CD8-positive, alpha-beta memory T cell (primary cell): ENCODE measurements at places on chromosomes 2 and 18. TPM values are rescaled to one million over a fixed set of nuclear protein-coding genes. Genes with fewer than 3 reads are reported as not detected.

- no peak overlapping the region for H3K27ac ChIP-seq
- no peak overlapping the region for H3K4me3 ChIP-seq
- no peaks in the 10 kb centered on the region for H3K27me3 ChIP-seq
Observed at GRCh38 chr2:226716126-226716525, 83.5 kb downstream of the IRS1 start.

MOCOS gene
- 0.07 TPM for polyA plus RNA-seq

DNA sequence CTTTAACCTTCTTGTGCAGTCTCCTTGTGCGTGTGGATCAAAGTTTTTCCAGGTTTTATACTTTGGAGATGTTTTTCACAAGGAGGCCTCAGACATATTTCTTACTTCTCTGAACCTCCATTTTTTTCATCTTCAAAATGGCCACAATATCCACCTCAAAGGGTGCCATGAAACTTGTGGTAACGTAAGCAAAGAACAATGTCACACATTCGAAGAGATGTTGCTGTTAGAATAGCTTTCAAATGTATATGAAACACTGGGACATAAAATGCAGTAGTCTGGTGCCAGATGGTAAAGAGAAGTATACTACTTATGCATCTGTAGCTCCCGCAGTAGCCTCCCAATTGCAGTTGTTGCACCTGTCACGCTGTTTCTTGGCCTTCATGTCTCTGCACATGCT is 2.6 kb upstream of the KRCC1 start:
- peak overlapping the region; percentile 7 for H3K27ac ChIP-seq
- H3K4me3 ChIP-seq = no peak overlapping the region
- no peaks in the 10 kb centered on the region for H3K36me3 ChIP-seq
- DNase-seq = no peak
- H3K4me1 ChIP-seq = peaks cover 24% of the 10 kb centered on the region

- H3K27me3 ChIP-seq = no peaks in the 10 kb centered on the region
- no peaks in the 10 kb centered on the region for H3K4me1 ChIP-seq
- DNase-seq = no peak
- no peak overlapping the region for H3K27ac ChIP-seq
- H3K4me3 ChIP-seq = no peak overlapping the region
Observed at GRCh38 chr18:44507729-44508325, 172.9 kb upstream of the SETBP1 start.

GRCh38 chr2:223113161-223113560 is 61.2 kb downstream of the KCNE4 start:
- no peak overlapping the region for H3K4me3 ChIP-seq
- no peaks in the 10 kb centered on the region for H3K36me3 ChIP-seq
- no peaks in the 10 kb centered on the region for H3K27me3 ChIP-seq
- no peak for DNase-seq
- H3K27ac ChIP-seq = no peak overlapping the region

ZNF892 gene
- 0.39 TPM for polyA plus RNA-seq

LIPG gene
- not detected for polyA plus RNA-seq

GRCh38 chr2:77520641-77521547 is 1.3 kb downstream of the LRRTM4 start:
- no peak overlapping the region for H3K27ac ChIP-seq
- H3K27me3 ChIP-seq = no peaks in the 10 kb centered on the region
- no peak for DNase-seq

GRCh38 chr2:168705534-168706470 is 96.6 kb upstream of the NOSTRIN start:
- no peak overlapping the region for H3K4me3 ChIP-seq
- H3K4me1 ChIP-seq = no peaks in the 10 kb centered on the region
- no peaks in the 10 kb centered on the region for H3K36me3 ChIP-seq
- no peak overlapping the region for H3K27ac ChIP-seq

OSR1 gene
- not detected for polyA plus RNA-seq

INHBB gene
- polyA plus RNA-seq = not detected

FBXO15 gene
- 1.3 TPM for polyA plus RNA-seq

- H3K4me1 ChIP-seq = no peaks in the 10 kb centered on the region
- H3K27me3 ChIP-seq = peaks cover 7% of the 10 kb centered on the region
- no peak for DNase-seq
Observed at GRCh38 chr2:26911911-26912861, 58.3 kb upstream of the MAPRE3 start.

- H3K4me1 ChIP-seq = peaks cover 21% of the 10 kb centered on the region
- H3K36me3 ChIP-seq = no peaks in the 10 kb centered on the region
Observed at GRCh38 chr2:48362515-48362914, 167.4 kb upstream of the STON1 start.

DNA sequence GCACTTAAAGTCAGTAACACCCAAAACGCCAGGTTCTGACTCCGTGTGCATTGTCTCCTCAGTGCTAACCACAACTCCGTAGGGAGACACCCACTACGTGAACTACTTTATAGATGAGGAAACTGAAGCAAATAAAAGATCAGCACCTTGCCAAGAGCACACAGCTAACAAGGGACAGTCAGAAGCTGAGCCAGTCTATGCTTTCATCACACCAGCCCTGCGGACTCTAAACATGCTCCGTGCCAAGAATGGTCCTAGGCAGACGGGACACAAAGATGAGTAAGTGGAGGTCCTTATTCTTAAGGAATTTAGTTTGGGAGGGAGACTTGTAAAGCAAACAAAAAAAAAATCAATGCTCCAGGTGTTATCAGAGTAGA is 9.6 kb downstream of the MBOAT2 start:
- no peaks in the 10 kb centered on the region for H3K4me1 ChIP-seq
- H3K27me3 ChIP-seq = no peaks in the 10 kb centered on the region
- H3K36me3 ChIP-seq = no peaks in the 10 kb centered on the region
- H3K4me3 ChIP-seq = no peak overlapping the region
- DNase-seq = no peak

DNA sequence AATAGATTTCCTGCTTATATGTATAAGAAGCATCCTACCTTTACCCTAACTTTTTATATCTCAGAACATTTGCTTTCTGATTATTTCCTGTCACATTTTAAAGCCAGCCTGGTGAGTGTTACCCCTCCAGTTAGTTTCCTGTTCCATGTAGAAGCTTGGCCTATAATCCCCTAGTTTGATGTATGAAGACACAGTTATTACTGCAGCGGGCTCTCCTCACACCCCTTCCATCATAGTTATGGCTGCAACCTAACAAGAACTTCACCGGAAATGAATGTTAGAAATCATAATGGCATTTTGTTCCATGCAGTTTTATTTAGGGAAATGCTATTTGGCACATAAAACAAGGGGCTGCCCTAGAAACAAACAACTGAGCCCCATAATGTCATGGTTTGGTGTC is 400.2 kb upstream of the SETBP1 start:
- H3K27me3 ChIP-seq = no peaks in the 10 kb centered on the region
- H3K4me1 ChIP-seq = no peaks in the 10 kb centered on the region
- no peak overlapping the region for H3K27ac ChIP-seq
- H3K4me3 ChIP-seq = no peak overlapping the region
- no peaks in the 10 kb centered on the region for H3K36me3 ChIP-seq

GRCh38 chr2:174248998-174249592 is 763 bp upstream of the OLA1 start:
- no peak for DNase-seq
- H3K27ac ChIP-seq = peak overlapping the region; percentile 55
- no peaks in the 10 kb centered on the region for H3K27me3 ChIP-seq

CCDC195 gene
- polyA plus RNA-seq = not detected

GRCh38 chr2:216838151-216838550 is 21.7 kb downstream of the TNP1 start:
- no peak for DNase-seq
- no peaks in the 10 kb centered on the region for H3K36me3 ChIP-seq
- no peaks in the 10 kb centered on the region for H3K27me3 ChIP-seq
- H3K27ac ChIP-seq = no peak overlapping the region
- no peak overlapping the region for H3K4me3 ChIP-seq

DNA sequence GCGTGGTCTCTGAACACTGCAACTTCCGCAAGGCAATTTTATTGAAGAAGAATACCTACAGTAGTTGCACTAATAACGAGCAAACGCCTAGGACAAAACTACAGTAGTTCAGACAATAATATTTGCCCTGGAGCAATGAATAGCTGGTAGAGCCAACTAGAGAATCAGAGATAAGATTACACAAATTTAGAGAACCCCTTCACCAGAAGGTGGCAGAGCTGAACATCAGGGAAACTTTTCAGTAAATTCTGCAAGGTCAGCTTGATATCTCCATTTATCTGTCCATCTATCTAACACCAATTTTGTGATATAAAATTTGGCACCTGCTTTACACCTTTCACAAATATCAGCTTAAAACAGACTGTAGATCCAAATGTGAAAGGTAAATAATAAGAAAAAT is 43.8 kb downstream of the CDH19 start:
- no peaks in the 10 kb centered on the region for H3K36me3 ChIP-seq
- no peak overlapping the region for H3K4me3 ChIP-seq
- no peaks in the 10 kb centered on the region for H3K27me3 ChIP-seq
- no peak overlapping the region for H3K27ac ChIP-seq
- H3K4me1 ChIP-seq = no peaks in the 10 kb centered on the region
- no peak for DNase-seq

- H3K4me1 ChIP-seq = no peaks in the 10 kb centered on the region
- H3K27ac ChIP-seq = no peak overlapping the region
- no peaks in the 10 kb centered on the region for H3K27me3 ChIP-seq
- no peaks in the 10 kb centered on the region for H3K36me3 ChIP-seq
Observed at GRCh38 chr2:88885679-88886416, 194.4 kb downstream of the RPIA start.

- no peak overlapping the region for H3K27ac ChIP-seq
- no peak overlapping the region for H3K4me3 ChIP-seq
- no peak for DNase-seq
- no peaks in the 10 kb centered on the region for H3K4me1 ChIP-seq
- H3K27me3 ChIP-seq = no peaks in the 10 kb centered on the region
Observed at GRCh38 chr2:228613133-228613850, 431.8 kb upstream of the SPHKAP start.

DNA sequence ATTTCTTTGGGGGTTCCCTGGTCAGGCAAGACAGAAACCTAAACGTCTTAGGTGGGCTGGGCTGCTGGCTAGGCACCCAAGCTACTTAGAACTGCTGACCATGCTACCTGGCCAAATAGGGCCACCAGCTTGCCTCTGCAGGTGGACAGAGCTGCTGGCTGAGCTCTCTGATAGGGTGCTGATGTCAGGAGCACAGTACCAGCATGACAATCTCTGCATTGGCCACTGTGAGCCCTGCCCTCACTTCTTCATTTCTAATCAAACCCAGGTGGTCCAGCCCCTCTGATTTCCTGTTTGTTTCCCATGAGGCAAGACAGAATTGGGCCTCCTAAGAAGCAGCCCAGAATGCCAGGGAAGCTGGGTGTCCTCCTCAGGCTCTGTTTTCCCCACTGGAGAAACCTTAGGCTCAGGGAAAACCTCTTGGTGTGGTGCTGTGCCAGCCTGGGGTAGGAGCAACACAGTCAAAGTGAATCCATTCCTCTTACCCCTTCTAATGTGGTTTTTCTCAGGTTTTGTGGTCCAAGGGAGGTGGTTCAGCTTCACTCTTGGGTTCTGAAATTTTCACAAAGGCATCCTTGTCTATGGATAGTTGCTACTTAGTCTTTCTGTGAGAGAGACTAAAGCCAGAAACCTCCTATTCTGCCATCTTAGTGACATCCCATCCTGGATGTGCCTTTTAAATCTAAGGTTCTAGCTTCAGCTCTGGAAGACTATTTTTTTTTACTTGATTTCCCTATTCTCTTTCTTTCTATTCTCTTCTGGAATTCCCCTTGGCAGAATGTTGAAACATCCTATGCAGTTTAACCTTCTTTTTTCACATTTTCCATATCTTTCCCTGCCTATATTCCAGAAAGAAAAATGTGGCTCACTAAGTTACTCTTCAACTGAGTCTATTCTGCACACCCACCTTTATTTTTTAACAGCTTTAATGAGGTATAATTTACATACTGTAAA is 15.2 kb downstream of the SP100 start:
- no peak overlapping the region for H3K4me3 ChIP-seq
- H3K27me3 ChIP-seq = no peaks in the 10 kb centered on the region
- peaks cover 12% of the 10 kb centered on the region for H3K36me3 ChIP-seq
- H3K4me1 ChIP-seq = peaks cover 43% of the 10 kb centered on the region
- DNase-seq = no peak

DNA sequence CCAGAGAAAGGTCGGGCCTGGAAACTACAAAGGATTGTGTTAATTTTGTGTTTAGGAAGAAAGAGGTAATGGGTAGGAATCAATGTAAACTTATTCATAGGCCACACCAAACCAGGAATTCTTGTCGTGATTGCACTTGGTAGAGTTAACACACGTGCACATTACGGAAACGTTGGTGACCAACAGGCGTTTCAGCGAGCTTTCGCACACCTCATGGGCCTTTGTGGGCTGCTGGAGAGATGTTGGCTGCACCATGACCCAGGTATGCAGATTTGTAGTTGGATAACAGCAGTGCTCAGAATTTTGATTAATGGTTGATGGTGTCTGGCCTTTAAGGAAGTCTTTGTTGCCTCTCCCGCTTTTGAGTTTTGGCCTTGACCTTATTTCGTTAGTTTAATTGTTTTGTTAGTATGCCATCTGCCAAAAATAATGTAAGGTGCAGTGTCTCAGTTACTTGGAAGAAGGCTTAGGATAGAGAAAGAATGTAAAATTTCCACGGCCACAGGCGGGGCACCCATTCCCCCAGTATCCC is 1.9 kb downstream of the ZNF236 start:
- DNase-seq = no peak
- H3K36me3 ChIP-seq = no peaks in the 10 kb centered on the region
- peaks cover 27% of the 10 kb centered on the region for H3K4me1 ChIP-seq
- H3K27me3 ChIP-seq = no peaks in the 10 kb centered on the region
- no peak overlapping the region for H3K4me3 ChIP-seq
- no peak overlapping the region for H3K27ac ChIP-seq

DNA sequence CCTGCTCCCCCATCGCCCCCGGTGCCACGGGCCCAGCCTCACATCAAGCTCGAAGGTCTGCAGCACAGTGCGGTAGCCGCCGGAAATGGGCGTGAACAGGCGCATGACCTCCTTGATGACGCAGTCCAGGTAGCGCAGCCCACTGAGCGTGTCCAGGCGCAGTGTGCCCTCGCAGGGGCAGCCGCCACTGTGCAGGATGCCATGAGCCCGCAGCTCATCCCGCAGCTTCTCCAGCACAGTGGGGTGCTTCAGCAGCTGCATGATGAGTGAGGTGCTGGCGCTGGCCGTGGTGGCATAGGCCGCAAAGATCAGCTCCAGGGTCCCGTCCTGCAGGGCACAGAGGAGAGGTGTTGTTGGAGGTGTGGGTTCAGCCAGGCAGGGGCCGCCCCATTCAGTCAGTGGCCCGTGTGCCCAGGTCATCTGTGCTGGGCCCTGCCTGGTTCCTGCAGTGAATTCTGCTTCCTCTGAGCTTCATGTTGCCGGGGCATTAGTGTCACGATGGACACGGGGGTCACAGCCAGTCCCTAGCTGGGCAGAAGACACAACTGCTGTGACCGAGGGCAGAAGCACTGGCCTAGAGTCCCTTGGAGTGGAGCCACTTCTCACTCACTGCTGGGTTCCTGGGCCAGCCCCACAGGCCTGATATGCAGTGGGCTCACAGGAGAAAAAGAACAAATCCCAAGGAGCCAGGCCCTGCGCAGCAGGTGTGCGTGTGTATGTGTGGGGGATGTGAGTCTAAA is 14.5 kb downstream of the CYP26B1 start:
- no peak overlapping the region for H3K4me3 ChIP-seq
- H3K4me1 ChIP-seq = no peaks in the 10 kb centered on the region
- no peaks in the 10 kb centered on the region for H3K27me3 ChIP-seq
- DNase-seq = no peak
